Right renal cortex interstitium (tissue), 3 donors: ENCODE measurements at places on chromosomes 5 and 9. TPM values are rescaled to one million over a fixed set of nuclear protein-coding genes. Genes with fewer than 3 reads are reported as not detected.

QRFP gene
- polyA plus RNA-seq = 0.50 TPM

- DNase-seq = no peak
These were observed 978.5 kb downstream of the DTWD2 start for GRCh38 chr5:118009741-118010297.

GRCh38 chr5:98463676-98464075 lies 309.8 kb upstream of the RGMB start:
- no peak for DNase-seq

DNA sequence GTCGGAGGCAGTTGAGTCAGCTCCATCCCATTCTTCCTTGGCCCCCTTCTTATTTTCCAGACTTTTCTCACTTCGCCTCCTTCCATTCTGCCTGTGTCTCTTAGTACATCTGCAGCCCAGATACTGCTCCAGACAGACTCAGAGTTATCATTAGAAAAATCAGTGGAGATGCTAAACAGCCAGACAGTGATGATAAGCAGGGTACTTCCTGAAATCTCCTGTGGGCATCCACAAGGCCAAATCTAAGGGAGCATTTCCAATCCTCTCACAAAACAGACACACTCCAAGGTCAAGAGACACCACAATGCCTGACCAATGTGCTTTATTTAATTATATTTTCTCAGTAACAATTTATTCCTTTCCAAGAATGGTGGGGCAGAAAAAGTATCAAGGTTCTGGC lies 14.5 kb upstream of the RLN1 start:
- no peak for DNase-seq

DNA sequence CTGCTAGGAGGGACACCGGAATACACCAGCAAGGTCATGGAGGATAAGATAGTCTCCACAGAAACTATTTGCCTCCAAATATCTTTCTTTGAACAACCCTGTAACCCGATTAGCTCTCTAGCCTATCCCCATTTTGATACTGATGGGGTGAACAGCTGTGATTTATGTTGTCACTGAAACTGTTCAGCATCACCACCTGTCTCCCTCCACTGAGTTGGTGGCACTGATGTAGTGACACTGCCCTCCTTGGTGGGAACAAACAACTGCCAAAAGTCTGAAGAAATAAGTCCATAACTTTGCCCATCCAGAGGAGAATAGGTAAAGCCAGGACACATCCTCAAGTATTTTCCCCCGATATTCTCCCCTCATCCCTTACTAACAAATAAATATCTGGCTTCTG lies 24.3 kb upstream of the KCNV2 start:
- no peak for DNase-seq

GRCh38 chr9:112355427-112355897 lies 22.0 kb upstream of the PTBP3 start:
- DNase-seq = no peak

DNA sequence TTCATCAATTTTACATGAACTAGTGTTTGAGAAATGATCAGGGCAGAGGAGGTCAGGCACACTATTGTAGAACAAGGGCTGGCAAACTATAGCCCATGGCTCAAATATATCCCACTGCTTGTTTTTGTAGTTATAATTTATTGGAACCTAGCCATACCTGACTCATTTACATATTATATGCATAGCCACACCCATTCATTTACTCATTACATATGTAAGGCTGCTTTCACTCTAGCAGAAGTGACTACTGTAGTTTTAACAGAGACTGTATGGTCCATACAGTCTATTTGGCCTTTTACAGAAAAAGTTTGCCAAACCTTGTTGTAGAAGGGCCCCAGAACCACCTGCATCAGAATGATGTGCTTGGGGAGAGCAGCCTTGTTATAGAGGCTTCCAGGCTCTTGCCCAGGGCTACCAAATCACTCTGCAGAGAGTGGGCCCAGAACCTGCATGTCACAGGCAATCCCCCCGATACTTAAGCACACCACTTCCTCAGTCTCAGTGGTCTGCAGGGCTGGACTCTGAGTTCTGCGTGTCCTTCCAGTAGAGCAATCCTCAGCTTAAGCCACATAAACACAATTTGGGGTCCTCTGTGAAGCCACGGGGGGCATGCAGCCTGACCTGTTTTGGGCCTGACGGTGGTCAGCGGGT lies 6.7 kb downstream of the ANKS6 start:
- no peak for DNase-seq

- no peak for DNase-seq
These were observed 199.4 kb upstream of the SLC24A2 start for GRCh38 chr9:19988281-19988680.

ADGRV1 gene
- polyA plus RNA-seq = 14.8 TPM

GRCh38 chr5:166279828-166280227 lies 2011.6 kb upstream of the WWC1 start:
- no peak for DNase-seq

DNA sequence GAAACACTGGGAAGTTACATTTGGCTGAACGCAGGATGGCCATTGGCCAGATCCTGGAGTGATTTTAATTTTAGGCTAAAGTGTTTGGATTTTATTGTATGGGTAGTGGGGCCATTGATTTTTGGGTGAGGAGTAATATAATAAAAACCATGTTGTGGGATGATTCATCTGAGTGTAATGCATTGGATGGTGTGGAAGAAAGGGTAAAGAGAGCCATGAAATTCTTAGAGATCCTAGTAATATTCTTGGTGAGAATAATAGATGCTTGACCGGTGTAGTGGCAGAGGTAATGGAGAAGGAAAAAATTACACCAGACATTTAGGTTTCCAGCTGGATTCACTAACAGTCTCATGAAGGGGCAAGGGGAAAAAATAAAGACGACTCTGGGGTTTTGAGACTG lies 158.1 kb downstream of the NPR3 start:
- no peak for DNase-seq

DNA sequence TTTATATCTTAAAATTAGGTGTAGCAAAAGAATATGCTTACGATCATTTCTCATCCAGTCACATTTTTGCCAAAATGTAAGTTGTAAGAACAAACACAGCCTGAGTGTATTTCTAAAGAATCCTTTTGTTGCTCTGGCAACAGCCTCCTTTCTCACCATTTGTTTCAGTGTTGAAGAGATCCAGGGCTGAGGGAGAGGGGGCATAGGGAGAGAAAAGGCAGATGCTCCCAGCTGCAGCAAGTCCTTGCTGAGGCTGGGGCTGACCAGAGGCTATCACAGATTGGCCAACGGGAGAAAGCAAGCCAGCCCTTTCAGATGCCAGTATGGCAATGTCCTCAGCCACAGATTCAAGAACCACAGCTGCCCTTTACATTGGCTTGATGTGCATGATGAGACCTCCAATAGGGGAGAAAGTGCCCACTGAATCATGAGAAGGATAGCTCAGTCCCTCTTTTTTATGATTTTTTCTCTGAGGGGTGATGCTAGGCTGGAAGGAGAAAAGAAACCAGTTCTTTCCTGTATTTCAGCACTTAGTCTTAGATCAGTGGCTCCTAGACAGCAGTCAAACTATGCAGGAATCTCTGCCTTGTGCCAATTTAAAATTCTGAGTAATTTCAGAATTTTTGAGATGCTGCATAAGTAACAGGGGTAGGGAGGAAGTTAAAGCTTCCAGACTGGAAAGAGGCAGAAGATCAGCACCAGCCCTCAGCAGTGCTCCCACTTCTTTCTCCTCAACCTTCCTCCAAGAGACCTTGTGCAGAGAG lies 142.1 kb downstream of the LHFPL2 start:
- DNase-seq = no peak

TEK gene
- polyA plus RNA-seq = 49.7 TPM

- no peak for DNase-seq
These were observed 212.3 kb upstream of the RORB start for GRCh38 chr9:74284581-74285450.

ADAMTS2 gene
- polyA plus RNA-seq = 9.4 TPM

DNA sequence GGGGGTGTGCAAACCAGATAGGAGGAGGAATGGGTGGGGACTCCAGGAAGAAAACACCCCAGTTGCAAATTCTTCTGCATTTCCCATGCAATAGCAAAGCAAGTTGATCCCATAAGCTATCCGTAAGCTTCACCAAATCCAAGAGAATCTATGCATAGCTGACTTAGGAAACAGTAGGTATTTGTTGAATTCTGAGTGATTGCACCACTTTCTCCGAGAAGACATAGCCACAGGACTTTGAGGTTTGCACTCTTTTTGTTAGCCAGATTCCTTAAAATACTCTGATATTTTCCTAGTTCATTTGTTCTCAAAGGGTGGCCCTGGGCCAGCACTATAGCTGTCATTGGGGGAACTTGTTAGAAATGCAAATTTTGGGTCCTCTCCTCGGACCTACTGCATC lies 271.9 kb downstream of the SLIT3 start:
- no peak for DNase-seq

- DNase-seq = no peak
These were observed 2.7 kb downstream of the RNF20 start for GRCh38 chr9:101536351-101536750.

GRCh38 chr5:127369796-127370195 lies 79.2 kb downstream of the MEGF10 start:
- no peak for DNase-seq

DNA sequence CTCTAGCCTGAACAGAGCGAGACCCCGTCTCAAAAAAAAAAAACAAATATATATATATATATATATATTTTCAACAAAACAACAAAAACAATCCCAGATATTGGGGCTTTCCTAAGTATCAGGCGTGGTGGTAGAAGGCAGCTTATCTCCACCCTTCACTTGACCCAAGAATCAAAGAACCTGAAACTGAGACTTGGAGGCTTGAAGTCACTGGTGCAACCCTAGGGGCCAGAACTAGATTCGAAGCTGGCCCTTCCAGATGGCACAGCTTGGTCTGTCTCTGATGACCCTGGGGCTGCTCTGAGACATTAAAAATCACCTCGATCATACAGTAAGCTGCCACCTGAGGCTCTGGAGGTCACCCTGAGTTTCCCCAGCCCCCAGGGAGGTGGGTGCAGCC lies 1.3 kb upstream of the KCNMB1 start:
- no peak for DNase-seq

RPL12 gene
- 1,567 TPM for polyA plus RNA-seq

PBX3 gene
- 31.5 TPM for polyA plus RNA-seq

- no peak for DNase-seq
These were observed 5.0 kb downstream of the SERINC5 start for GRCh38 chr5:80250801-80251200.

DNA sequence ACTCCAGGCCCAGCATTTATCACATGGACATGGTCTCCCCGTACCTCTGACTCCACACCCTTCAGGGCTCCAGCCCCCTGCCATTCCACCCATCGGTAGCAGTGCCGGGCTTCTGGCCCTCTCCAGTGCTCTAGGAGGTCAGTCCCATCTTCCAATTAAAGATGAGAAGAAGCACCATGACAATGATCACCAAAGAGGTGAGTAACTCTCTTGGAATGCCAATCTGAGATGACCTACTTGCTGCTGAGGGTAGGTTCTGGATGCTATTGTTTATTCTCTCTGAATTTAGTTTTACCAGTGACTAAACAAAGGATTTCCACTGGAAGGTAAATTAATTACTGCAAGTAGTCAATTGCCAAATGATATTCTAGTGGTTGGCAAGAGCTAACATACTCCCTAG lies 80.8 kb downstream of the TLE4 start:
- no peak for DNase-seq

LCN12 gene
- 15.9 TPM for polyA plus RNA-seq

- no peak for DNase-seq
These were observed 57.3 kb downstream of the CTSL start for GRCh38 chr9:87783180-87783579.

CCDC112 gene
- polyA plus RNA-seq = 21.2 TPM

DNA sequence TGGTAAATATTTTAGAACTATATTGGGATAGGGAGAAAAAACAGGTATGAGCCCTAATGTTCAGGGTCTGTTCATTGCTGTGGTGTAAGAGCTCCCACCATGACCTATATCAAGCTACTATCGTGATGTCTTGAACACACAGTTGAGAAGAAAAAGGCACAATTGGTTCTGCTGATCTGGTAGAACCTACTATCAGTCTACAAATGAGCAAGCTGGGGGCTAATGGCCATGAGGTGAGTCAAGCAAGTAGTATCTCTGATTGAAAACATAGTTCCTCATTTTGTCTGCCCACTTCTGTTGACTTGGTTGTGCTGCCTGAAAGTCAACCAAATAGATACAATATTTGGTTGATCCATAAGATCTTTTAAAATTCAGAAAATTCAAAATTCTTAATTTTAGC lies 1026.3 kb downstream of the CDH12 start:
- DNase-seq = no peak

DNA sequence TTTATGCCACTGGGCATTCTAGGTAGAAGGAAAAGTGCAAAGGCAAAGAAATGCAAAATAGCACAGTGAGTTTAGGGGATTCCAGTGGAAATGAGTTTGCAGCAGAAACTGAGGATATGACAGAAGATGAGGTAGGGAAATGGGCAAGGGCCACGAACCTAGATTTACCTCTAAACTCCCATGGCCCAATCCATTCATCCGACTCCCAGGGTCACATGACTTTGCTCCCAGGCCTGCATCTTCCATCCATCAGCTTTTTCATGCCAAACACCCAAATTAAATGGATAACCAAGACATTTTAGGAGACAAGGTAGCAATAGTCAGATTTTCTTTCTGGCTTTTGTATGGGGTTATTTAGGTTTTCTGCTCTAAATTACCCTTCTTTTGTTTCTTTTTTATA lies 22.2 kb upstream of the FABP6 start:
- no peak for DNase-seq

- no peak for DNase-seq
These were observed 82.7 kb upstream of the TAF11L2 start for GRCh38 chr5:17415321-17415758.

DNA sequence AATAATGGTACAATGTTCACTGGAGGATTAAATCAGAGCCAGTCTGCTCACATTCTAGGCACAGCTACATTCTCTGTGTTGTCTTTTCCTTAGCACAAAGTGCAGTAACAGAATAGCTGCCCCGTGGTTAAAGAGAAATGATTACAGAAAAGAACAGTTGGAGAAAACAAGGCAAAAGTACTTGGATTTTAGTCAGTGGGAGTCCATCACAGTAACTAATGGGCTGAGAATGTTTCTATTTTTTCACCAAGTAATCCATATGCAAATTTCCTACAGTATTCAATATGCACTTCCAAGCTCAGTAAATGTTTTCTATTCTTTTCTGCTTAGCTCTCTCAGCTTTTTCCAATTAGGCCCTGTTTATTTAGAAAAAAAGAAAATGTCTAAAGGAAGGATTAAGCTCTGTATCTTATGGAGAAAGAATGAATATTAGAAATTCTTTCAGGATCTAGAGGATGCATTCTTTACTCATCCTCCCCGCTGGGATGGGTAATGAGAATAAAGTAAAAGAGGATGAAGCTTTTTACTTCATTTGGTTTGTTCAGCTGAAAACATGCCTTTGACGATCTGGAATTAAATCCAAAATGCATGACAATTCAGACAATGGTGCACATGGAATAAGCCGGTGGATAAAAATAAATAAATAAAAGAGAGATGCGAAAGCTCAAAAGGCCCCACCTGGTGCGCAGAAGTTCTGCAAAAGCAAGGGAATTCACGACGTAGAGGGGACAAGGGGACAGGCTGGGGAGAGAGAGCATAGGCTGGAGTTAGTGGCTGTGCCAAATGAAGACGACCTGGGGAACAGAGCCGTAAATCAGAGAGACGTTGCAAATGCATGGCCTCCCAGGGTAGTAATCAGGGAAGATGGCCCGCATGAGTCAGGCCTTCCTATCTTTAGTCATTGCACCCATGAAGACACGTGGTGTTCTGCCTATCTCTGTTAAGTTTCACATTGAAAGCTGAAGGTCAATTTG lies 345.2 kb downstream of the GLIS3 start:
- no peak for DNase-seq

- DNase-seq = no peak
These were observed 46.4 kb upstream of the SEMA4D start for GRCh38 chr9:89544279-89544661.

- DNase-seq = no peak
These were observed 1.8 kb downstream of the CAVIN4 start for GRCh38 chr9:100579665-100580064.

CCDC171 gene
- polyA plus RNA-seq = 4.5 TPM
